ENCODE measurements at places on chromosomes 3 and 15. TPM values are rescaled to one million over a fixed set of nuclear protein-coding genes. Genes with fewer than 3 reads are reported as not detected.

Gene ARRDC4
- total RNA-seq = 0.39 TPM

Gene CCR9
- 0.19 TPM for total RNA-seq

DNA sequence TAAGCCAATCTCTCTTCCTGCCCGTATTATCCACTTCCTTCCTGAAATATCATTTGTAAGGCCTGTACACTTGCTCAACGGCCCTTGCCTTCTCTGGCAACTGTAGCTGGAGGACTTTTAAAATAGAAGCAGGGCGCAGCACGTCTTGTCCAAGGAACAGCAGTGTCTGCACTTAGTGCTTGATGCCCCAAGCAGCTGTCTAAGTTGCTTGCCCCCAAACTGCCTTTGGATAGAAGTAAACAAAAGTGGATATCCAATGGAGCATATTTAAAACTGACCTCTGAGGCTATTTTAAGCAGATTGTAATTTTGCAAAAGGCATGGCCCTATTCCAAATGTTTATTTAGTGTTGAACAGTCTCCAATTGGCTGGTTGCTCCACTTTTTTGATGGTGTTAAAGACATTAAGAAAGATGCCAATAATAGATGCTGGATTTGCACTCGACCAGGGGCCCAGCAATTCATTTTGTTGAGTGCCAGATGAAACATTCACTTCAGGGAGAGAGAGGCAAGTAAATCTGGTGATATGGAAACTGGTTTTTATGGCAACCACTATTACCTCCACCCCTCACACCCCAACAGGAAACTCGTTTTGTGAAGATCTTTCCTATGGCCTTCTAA is 526.8 kb upstream of the TBL1XR1 start:
- no peak for ATAC-seq

DNA sequence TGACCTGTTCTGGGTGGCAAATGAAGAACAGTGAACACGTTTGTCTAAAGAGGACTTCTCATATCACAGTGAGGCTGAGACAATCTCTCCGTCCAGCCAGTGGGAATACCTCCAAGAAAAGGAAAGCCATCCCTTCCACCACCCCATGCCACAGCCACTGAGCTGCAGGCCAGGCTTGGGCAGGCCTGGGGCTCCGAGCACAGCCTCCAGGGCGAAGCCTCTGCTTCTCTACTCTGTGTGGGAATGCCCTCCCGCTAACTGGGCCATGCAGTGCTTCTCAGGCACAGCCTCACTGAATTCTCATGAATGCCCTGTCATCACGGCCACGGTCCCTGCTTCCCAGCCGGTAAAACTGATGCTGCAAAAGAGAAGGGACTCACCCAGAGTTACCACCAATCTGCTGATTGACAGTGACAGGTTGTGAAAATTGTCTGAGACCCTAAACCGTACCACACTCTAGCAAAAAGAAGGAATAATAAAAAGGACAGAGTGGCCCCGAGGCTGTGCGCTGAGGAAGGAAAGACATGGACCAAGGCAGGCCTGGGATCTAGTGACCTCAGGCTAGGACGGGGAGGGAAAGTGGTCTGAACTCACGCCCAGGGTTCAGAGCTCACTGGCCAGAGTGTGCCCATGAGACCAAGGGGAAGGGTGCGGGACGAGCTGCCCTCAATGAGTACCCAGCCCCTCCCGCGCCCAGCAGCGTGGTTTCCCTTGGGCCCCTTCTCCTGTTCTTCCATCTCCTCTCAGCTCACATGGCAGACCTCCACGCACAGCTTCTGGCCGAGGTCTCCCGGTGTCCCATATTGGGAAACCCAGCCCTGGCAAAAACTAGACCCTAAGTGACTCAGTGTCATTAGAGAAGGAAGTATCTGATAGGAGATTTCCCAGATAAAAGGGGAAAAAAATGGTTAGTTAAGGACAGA is 52.8 kb downstream of the DHX30 start:
- no peak for ATAC-seq

DNA sequence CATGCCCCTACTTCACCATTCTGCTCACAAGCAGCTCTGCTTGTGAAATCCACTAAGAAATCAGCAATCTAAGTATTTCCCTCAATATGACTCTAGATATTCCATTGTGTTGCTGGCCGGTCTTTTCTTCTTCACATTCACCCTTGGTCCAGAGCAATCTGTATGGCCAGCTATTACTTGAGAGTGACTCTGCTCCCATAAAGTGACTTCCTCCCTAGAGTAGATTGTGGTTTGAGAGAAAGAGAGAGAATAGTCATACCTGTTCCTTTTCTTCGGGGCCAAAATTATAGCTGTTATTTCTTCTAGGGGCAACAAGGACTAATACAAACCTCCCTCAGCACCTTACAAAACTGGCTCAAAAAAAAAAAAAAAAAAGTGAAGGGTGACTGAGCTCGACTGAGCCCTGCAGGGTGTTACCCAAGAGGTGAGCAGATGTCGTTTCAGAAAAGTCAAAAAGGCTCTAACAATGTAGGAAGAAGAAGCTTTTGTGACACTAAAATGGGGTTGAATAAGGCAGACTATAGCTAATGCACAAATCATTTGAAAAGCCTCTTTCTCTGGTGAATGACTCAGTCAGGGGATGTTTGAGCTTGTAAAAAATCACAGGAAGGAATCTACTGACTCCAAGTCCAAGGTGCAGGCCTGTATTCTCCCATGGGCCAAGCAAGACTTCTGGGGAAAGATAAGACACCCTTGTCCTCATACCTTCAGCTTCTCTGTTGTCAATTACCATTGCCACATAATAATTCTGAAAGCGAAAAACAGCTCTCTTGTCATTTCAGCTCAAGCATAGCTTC is 161.0 kb upstream of the SLC24A5 start:
- no peak for ATAC-seq

DNA sequence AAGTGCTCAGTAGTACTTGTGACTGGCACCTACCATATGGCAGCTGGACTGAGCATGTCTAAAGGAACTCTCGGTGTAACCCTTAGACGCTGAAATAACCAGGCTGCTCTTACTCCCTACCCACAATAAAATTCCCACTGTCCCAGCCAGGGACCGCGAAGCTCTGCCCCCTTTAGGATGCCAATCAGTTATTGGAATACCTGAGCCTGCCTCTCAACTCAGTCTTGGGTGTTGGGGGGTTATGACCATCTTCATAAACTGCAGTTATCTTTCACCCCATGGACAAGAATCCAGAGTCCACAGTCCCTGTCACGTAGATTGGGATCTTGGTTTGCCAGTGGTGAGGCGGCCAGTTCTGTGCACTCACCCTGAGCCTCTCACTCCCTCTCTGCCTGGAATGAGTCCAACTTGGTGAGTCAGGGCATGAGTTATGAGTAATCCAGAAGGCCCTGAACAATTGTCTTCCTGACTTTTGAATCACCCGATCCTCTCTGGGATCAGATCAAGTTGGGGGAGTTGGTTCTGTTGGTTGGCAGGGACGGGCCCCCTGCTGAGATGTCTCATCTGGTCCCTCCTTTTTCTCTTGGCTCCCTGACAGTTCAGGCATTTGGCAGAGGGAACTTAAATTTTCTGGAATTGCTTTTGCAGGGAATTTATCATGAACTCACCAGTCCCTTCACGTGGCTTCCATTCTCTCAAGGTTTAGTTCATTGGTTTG is 120.1 kb upstream of the UBE2E1 start:
- peak; percentile 80 for ATAC-seq

DNA sequence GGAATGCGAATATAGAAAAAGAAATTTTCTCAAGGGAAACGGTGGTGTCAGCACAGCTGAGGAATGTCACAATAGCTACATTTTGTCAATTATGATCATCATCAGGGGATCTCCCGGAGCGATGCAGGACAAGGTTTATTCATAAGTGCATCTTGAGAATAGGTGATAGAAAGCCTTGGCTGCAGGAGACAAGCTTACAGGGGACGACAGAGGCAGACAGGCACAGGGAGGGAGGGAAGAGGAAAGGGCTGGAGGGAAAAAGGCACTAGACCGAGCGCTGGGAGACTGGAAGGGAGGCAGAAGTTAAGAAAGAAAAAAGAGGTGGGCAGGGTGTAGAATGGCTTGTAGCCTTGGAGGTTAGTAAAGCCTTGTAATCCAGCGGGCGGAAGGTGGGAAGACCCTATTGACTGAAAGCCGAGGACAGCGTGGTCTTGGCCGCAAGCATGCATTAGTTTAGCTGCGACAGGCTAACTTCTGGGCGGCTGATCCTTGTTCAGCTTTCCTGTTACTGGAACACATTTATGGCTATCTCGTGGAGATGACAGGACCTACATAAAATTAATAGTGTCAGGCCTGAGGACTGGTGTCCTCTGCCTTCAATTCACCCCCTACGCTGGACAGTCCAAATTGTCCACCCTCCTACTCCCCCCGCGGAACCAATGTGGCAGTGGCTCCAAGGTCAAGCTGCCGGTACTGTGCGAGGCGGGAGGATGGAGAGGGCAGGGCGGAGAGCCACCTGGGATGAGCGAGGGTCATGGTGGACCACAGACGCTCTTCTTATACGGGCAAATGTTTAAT is 1.4 kb upstream of the NECTIN3 start:
- no peak for ATAC-seq

DNA sequence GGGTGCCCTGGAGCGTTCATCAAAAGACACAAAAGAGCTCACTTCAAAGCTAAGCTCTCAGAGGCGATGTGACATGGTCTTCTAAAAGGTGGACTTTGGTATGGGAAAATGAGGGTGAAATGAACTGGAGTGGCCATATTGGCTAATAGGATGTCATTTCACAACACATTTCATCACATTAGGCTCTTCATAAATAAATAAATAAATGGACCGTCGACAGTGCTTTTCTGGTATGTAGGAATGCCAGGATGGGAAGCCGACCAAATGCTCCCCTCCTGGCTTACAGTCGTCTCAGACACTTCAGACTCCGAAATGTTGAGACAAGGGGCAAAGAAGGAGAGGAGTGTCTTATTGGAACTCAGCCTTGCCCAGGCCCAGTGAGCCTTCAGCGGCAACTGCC is 383.0 kb downstream of the NTRK3 start:
- ATAC-seq = no peak

DNA sequence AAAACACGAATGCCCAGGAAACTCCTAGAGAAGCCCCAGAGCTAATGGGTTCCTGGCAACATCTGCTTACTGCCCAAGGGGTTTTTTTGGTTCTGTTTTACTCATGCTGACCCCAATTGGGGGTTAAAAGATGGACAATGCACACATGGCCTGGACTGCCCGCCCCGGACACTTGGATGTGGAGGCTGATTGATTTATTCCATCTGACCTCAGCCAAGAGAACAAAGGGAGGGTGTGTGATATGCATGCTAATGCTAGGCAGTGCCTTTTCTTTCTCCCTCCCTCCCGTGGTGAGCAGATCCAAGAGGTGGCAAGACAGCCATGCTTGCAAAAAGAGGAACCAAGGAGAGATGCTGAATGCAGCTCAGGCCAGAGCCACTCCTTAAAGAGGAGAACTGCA is 3.3 kb upstream of the LRTM1 start:
- ATAC-seq = no peak

DNA sequence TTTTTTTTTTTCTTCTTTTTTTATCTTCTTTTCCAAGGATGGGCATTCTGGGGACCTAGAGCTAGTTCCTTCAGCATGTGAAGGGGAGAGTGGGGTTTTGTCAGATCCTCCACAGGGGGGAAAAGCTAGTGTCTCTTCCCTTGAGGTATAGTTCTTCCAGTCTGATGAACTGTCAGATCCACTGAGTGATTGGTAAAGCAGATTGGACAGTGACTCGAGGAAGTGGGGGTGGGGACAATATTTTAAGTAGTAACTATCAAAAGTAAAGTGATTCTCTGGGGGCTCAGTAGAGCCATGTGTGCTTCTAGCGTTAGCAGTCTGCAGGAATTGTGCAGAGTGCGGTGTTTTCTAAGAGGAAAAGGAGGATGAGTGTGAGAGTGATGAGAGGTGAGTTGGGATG is 62.0 kb upstream of the TRIM71 start:
- ATAC-seq = no peak

GRCh38 chr3:42702982-42703694 is 540 bp upstream of the HHATL start:
- ATAC-seq = no peak

DNA sequence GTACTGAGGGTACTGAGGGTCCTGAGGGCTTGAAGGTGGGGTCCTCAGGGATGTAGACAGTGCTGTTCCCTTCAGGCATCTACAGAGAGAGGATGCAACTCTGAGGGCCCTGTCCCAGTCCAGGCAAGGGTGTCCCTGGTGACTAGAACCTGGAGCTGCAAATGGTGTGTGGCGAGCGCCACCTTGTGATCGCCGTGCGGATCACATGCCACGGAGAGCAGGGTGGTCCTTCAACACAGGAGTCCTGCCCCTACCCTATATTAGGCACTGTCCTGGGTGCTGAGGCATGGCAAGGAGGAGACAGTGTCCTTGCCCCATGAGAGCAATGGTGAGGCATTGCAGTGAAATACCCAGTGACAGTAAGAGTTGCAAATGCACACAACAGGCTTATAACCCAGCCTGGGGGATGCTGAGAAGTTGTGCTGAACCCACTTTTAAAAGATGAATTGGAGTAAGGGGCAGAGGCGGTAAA is 23.6 kb downstream of the RHCG start:
- peak; percentile 45 for ATAC-seq

DNA sequence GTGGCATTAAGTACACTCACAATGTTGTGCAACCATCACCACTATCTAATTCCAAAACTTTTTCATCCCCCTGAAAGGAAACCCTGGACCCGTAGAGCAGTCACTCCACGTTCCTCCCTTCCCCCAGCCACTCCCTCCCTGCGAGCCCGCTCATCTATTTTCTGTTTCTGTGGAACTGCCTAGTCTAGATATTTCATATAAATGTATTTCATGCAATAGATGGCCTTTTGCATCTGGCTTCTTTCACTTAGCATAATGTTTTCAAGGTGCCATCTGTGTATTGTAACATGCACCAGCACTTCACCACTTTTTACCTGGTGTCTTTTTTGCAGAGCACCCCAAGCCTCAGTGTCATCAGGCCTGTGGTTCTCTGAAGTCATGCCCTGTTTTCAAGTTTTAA is 10.7 kb downstream of the CGNL1 start:
- ATAC-seq = no peak

DNA sequence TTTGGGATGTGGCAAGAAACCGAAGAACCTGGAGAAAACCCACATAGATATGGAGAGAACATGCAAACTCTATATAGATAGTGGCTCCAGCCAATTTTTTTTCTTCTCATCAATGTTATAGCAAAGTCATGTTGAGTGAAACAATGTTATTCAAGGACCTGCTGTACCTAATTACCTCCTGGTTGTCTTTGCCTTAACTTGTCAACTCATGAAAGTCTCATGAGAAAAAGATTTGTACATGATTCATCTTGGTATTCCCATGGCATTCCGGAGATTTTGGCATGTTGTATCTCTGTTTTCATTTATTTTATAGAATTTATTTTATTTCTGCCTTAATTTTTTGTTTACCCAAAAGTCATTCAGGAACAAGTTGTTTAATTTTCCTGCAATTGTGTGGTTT is 303.8 kb upstream of the CDIN1 start:
- no peak for ATAC-seq

Data from activated T-helper 17 cell treated with anti-CD3 and anti-CD28 coated beads, Interleukin-2, amount 50 U/mL, for 72 hours (primary cell).